ENCODE measurements at places on chromosomes 12 and 14.

DNA sequence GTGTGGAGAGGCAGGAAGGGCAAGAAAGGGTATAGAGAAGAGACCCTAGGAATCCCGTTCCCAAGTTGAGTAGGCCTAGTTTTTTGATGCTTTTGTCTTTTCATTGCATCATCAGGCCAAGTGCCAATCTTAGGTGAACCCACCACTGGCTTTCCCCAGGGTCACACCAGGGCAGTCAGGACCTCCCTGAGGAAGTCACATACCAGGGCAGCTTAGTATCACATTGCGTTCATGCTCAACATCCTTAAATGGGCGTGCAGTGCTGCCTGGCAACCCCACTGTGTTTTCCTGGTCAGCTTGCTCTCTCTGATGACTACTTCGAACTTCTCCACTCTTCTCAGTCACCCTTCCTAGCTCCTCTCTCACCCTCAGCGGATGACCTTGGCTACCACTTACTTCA, 9.0 kb downstream of the ASIC1 start:
- no peak for DNase-seq

- peak; percentile 48 for DNase-seq
Observed at GRCh38 chr14:21924479-21924878, 250.9 kb upstream of the OR4E1 start.

- no peak for DNase-seq
Observed at GRCh38 chr12:88185988-88186387, 43.9 kb downstream of the TMTC3 start.

- no peak for DNase-seq
Observed at GRCh38 chr12:8664228-8664913, 1.7 kb upstream of the MFAP5 start.
